ENCODE measurements at places on chromosomes 13 and 19.

DNA sequence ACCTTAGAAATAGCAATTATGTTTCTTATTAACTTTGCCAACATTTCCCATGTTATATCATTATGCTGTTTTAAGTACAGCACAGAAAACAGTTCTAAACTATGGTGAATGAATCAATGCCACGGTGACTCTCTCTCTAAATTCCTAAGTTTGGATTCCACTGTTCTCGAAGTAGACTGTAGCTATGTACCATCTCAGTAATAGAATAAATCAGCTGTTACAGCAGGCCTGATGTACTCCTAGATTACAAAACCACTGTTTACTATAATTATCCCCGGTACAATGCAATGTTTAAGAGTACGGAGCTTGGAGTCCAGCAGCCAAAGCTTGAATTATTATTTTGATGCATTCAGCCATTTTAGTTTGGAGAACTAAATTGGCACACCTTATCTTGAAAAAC is 476.3 kb upstream of the SLITRK1 start:
- DNase-seq, result no peak

GRCh38 chr13:20685092-20685491 is 18.4 kb upstream of the IL17D start:
- DNase-seq, result no peak

DNA sequence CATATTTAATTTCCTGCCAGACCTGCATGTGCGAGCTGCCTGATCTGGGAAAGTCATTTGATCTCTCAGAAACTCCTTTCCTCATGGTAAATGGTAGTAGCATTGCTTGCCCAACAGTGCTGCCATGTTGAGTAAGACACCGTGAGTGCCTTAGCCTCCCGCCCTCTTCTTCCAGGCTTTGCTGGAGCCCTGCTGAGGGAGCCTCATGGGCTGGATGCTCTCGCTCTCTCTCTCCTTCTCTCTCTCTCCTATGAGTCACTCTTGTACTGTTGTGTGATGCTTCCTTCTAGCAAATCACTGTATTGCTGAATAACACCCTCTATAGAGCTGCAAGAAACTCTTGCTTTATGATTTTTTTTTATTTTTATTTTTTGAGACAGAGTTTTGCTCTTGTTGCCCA is 365.5 kb downstream of the UQCRFS1 start:
- peak; percentile 2 for DNase-seq

DNA sequence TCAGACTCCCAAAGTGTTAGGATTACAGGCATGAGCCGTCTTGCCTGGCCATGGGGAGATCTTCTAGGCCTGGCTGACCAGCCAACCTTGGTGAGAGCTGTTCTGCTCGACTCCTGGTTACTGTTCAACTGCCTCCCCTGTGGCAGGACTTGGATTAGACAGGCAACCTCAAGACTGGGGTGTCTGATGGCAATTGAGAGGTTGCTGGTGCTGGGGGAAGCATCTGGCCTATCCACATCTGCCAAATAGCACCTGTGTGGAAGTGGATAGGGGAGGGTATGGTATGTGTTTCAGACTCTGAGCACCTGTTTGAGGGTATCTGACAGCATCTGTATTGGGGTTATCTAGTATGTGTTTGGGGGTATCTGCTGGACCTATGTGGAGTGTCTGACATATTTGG is 44.7 kb downstream of the ARHGEF18 start:
- DNase-seq, result no peak

DNA sequence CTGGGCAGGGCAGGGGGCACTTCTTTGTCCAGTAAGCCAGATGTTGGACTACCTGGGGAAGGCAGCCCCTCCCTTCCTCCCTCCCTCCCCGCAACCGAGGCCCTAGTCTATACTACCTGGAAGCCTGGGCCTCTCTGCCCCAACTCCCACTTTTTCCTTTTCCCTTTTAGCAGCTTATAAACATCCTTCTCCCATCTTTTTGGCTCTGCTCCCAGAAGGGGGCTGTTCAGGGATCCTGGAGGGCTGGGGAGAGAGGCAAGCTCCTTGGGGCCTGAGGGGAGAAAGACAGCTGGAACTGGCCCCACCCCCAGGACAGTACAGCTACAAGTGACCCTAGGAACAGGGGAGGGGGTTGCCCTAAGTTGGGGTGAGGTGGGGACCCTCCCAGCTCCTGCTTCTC is 44.9 kb downstream of the LYL1 start:
- peak; percentile 32 for DNase-seq

GRCh38 chr19:54197121-54197520 is 3.5 kb upstream of the RPS9 start:
- no peak for DNase-seq

DNA sequence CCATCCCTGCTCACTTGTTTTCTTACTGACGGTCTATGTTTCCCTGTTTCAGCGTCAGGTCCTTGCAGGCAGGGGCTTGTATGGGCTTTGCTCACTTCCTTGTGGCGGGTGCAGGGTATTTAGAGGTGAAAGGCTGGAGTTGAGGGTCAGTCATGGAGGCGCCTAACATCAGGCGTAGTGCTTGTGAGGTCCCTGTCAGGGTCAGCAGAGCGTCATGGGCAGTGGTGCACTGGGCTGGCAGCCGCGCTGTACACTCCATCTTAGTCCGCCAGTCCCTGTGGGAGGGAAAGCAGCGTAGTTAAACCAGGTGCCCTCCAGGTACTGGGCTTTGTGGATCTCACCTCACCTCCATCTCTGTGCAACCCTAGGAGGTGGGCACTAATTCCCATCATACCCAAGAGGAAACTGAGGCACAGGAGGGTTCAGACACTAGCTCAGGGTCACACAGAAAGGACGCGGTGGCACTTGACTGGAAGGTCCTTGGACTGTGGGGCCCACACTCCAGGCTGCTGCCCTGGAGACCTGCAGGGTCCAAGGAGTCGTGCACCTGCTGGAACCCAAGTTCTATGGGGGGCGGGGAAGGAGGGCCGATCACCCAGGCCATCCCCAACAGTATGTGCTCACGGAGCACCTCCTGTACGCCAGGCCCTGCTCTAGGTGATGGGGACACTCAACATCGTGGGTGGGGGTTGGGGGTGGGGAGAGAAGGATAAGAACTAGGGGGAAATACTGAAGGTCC is 4.6 kb downstream of the GRAMD1A start:
- DNase-seq, result no peak

DNA sequence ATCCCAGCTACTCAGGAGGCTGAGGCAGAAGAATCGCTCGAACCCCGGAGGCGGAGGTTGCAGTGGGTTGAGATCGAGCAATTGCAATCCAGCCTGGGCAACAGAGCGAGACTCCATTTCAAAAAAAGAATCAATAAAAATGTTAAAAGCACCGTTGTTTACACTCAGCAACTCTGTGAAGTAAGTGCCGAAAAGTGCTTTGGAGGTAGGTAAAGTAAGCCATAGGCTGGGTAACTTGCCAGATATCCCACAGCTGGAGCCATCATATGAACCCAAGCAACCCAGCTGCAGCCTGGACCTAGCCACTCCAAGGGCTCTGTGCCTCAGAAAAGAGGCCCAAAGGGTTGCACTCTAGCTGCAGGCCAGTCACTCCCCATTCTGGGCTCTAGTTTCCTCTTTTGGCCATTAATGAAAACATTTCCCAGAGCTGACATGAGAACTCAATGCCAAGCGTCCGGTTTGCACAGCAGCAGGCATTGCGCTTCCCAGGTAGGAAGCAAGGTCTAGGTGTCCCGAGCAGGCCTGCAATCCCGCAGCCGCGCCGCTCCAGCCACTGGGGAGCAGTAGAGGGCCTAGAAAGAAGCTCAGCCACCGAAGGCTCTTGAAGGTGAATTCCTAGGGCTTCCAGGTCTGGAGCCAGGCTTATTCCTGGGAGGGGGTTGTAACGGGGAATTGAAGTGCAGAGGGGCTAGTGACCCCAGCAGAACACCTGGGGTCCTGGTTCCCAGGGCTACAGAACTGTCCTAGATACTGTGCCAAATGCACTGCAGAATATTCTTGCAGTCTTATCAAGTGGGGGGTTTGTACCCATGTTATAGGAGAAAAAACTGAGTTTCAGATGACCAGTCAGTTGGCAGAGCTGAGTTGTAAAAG is 4.1 kb upstream of the CD79A start:
- DNase-seq, result peak; percentile 12

DNA sequence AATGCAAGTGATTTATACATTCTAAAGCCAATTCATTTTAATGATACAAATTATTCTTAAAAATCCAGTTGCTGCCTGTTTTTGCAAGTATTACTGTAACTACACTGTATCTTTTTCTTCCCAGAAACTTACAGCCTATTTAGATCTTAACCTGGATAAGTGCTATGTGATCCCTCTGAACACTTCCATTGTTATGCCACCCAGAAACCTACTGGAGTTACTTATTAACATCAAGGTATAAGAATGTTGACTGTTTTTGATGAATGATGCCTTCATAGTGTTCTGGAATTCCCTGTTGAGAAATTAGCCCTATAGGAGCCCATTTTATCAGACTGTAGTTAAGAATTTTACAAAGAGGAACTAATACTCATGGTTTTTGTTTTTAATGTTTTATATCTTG is 25.0 kb downstream of the ITM2B start:
- DNase-seq, result no peak

DNA sequence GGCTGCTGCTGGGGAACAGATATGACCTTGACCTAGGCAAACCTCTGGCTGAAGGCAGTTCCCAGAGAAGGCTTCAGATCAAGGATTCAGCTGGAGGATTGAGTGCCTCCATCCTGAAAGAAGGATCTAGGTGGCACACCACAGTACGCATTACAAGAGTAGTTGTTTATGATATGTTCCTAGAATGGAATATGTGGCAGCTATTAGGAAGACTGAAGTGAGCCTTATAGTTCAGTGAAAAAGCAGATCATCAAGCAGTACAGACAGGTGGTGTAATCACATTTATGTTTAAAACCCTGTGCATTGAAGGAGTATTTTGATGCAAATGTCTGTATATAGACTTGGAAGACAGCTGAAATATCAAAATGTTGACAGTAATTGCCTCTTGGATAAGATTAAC is 116.0 kb downstream of the ZAR1L start:
- no peak for DNase-seq

- no peak for DNase-seq
These were observed 612.4 kb downstream of the PCDH9 start for GRCh38 chr13:66617786-66618185.

- DNase-seq, result no peak
These were observed 167.7 kb downstream of the TSHZ3 start for GRCh38 chr19:31181535-31181934.

DNA sequence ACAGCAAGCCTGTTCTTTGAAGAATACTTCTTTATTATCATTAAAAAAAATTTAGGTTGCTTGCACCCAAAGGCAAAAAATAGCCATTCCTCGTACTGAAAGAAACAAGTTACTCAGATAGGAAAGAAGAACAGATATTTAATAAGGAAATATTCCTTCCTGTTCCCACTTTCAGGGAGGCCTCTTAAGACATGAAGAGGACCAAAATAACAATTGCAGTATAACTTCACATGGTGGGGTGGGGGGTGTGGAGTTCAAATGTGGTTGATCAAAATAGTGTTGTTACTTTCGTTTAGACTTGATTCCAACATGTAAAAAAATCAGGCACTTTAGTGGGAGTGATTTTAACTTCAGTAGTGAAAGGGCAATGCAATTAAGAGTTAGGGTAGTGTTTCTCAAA is 3.6 kb downstream of the RGCC start:
- no peak for DNase-seq

DNA sequence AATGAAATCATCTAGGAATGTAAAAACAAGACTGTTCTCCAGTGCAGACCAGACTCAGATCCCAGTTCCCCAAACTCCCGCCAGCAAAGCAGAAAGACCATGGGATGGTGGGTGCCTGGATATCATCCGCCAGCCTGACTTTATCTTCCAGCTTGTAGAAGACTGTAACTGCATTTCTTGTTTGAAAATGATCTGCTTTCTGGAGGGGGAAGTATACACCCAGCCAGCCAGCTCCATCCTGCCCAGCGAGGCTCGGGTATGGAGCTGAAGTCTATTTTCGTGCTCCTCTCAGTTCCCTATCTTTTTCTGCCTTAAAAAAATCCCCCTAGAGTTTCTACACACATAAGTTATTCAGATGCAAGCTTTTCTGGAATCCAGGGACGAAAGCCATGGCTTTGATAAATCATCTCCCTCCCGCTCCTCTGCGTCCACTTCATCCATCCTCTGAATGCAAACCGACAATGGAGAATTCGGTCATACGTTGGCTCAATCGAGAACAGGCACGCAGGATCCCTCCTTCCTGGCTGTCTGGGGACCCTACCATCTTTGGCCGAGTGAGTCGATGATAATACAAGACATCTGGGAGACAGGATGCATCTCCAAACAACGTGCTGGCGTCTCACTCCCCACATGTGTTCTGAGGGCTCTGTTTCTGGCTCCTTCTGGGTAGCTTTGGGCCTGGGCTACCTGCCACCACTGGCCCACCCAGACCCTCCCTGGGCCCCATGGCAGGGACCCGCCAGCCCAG is 31.2 kb downstream of the CEBPG start:
- DNase-seq, result no peak

- no peak for DNase-seq
These were observed 5.0 kb downstream of the MVB12A start for GRCh38 chr19:17424743-17425365.

GRCh38 chr13:83752141-83752540 is 130.1 kb downstream of the SLITRK1 start:
- peak; percentile 54 for DNase-seq

GRCh38 chr19:40718774-40719391 is 2.0 kb downstream of the ITPKC start:
- no peak for DNase-seq

GRCh38 chr13:22700246-22700887 is 480.4 kb upstream of the SGCG start:
- DNase-seq, result no peak

GRCh38 chr19:46739290-46739771 is 6.5 kb upstream of the FKRP start:
- no peak for DNase-seq

DNA sequence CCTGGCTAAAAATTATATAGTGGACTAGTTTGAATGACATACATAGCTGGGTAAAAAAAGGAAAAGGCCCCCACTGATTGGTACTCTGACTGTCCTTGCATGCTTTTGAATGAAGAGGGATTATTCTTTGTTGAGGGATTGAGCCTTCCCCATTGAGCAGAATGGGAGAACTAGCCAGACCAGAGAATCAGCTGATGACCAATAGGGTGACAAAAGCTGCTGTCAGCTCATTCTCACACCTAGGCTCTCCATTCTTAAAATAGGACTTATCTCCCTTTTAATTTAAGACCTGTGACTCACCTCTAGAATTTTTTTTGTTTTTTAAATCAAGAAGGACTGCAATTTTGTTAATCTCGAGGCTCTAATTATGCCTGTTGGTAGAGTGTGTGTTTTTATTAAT is 79.3 kb downstream of the CRYL1 start:
- DNase-seq, result no peak

GRCh38 chr19:42596391-42597072 is 1.8 kb upstream of the CEACAM8 start:
- no peak for DNase-seq

Data from fibroblast of skin of left quadriceps (primary cell).